ENCODE measurements at places on chromosomes 6 and 20.

DNA sequence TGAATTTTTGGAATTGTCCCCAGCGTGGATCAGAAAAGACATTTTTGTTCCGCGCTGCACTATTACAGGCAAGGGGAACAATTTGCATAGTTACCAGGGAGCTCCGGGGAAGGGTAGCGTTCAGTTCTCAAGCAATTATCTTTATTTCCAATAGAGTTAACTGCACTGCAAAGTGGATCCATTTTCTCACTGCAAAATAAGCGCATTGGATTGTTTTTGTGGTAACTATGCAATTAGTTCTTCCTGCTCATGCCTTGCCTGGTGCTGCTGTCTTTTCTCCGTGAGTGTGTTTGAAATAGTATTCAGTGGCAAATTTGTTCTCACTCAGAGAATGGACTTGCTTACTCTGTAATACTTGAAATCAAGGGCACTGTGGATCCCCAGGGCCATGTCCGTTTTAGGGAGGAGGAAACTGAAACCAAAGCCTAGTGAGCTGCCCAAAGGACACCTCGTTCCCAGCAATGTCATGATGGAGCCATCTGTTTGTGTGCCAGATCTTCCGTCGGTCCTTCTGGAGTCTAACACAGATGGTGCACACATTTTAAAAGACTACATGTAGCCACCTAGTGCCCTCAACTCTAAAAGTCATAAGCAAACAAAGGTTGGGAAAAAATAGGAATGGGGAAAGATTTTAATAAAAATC lies 7.4 kb upstream of the PCK1 start:
- DNase-seq: no peak

GRCh38 chr6:166677941-166678340 lies 50.9 kb upstream of the RPS6KA2 start:
- no peak for DNase-seq

DNA sequence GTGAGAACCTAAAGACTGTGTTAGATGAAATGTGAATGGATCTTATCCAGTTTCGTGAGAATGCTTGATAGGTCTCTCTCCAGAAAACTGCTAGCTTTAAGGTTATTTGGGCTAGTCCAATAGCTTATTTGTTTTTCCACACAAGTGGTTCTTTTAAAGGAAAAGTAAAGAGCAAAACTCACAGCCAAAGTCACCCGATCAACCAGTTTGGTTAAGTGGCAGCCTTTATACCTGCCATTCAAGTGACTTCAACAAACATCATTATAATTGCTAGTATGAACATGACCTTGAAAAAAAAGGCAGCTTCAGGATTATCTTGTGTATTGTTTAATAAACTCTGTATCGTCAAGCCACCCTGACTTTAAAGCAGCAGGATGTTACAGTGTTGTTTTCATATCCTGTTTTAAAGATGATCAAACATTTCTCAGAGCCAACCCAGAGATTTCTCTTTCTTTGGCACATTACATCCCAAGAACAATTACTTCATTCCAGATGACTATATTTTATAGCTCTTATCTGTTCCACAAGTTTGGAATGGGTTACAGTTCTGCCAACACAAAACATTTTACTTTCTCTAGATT lies 253.4 kb downstream of the EPHA7 start:
- DNase-seq: no peak

GRCh38 chr20:19671374-19671773 lies 86.7 kb upstream of the RIN2 start:
- no peak for DNase-seq

- DNase-seq: no peak
These were observed 37.2 kb upstream of the IL20RA start for GRCh38 chr6:137081997-137082396.

DNA sequence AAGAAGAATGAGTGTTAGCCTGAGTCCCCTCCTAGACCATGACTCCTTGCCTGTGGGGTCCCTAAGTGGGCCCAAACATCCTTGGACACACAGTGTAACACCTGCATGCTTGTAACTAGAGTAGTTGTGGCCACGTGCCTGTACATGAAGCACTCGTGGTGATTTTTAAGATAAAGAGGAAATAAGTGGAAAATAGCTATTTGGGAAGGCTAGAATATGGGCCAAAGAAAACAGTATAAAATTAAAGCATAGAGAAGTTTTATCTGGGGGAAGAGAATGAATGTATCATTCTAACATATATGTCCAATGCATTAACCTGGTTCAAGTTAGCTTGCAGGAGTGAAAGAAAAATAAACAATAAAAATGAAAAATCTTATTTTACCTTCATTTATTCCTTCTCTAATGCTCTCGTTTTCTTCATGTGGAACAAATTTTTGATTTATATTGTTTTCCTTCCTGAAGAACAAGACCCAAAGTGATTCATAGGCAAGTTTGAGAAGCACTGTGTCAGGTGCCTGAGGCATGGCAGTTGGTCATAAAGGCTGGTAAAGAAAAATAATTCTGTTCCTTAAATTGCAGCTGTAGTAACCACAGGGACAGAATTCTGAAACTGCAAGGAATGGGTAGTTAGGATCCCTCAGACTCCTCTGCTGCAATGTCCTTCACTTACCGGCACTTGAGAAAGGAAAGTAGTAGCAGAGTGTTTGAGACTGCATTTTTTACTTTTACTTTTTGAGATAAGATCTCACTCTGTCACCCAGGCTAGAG lies 8.5 kb upstream of the CST3 start:
- DNase-seq: no peak

All from hematopoietic multipotent progenitor cell (in vitro differentiated cells).